M059J (cell line): ENCODE measurements at places on chromosomes 7 and 10. TPM values are rescaled to one million over a fixed set of nuclear protein-coding genes. Genes with fewer than 3 reads are reported as not detected.

- DNase-seq: no peak
Observed at GRCh38 chr10:62048470-62048869, 147.0 kb downstream of the ARID5B start.

GRCh38 chr7:141702047-141702567, at the start of gene DENND11:
DENND11 (minus strand) TSS chr7:141702166; CDS start chr7:141702153, 13 bp downstream.
- DNase-seq: peak; percentile 34

DNA sequence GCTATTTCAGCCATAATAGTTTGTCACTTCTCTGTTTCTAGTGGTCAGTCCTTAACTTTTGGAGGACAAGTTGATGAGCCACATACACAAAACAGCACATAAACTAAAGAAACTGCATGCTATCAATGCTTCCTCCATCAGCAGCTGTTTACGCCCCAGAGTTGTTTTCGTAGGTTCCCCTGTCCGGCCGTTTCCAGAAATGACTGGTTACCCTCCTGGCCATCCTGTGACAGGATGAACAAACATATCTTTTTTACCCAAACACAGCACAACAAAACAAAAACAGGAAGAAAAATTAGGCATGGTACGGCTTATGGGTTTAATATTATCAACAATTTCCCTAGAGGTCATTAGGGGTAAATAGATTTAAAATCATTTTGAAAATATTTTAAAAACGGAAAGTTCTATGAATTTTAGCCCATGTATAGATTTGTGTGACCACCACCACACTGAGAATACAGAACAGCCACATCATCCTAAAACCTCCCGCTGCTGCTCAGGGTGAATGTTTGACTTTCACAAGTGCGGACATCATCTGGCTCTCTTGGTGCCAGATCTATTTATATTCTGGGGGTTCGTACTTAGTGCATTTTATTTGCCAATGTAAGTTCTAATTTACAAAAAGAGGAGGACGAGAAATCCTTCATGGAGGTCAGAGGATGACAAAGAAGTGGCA, 74.8 kb downstream of the HIPK2 start:
- DNase-seq: no peak

- no peak for DNase-seq
Observed at GRCh38 chr10:72886621-72887020, 6.9 kb upstream of the OIT3 start.

- no peak for DNase-seq
Observed at GRCh38 chr7:78071491-78072200, 273.1 kb downstream of the PHTF2 start.

DNA sequence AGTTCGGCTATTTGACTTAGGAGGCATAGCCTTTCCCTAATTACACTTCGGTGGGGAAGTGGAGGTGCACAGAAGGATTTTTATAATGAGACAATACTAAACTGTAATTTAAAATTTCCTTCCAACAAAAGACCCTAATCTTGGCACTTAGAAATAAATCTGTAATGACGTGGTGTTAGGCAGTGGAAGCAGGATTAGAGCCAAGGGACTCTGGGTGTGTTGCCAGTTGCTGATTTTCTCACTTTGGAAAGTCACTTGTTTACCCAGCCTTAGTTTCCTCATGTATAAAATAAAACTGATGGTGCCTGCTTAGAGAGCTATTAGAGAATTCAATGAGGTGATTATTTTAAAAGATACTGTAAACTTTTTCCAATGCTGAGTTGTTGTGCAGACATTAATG, 287.2 kb downstream of the AUTS2 start:
- no peak for DNase-seq

DNA sequence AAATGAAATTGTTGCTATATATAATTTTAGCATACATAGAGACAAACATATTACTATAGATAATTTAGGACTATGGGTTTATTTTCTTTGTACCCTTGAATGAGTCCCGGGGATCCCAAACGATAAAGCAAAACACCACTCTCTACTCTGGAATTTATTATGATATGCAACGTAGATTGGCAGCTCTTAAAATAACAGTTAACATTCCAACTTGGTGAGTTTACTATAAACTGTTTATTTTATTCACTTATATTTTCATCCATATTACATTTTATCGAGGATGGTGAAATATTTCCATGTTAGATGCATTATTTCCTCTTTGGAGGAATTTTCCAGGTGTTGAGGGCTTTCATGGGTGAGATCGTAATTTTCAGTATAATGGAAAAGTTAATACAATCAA, 138.7 kb upstream of the DGKB start:
- peak; percentile 22 for DNase-seq

DNA sequence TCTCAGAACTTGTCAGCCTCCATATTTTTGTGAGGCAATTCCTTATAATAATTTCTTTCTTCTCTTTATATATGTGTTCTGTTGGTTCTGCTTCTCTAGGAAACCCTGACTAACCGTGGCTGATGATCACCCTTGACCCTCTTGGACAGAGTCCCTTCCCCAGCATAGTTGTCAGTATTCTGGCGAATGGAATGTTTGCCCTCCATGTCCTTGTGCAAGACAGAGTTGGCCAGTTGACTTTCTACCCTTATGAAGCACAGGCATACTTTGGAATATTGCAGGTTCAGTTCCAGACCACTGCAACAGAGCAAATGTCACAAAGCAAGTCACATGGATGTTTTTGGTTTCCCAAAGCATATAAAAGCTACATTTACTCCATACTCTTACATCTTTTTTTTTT, 297.7 kb upstream of the SHH start:
- DNase-seq: no peak

GRCh38 chr7:84664626-84665025, 470.0 kb upstream of the SEMA3A start:
- peak; percentile 15 for DNase-seq

DNA sequence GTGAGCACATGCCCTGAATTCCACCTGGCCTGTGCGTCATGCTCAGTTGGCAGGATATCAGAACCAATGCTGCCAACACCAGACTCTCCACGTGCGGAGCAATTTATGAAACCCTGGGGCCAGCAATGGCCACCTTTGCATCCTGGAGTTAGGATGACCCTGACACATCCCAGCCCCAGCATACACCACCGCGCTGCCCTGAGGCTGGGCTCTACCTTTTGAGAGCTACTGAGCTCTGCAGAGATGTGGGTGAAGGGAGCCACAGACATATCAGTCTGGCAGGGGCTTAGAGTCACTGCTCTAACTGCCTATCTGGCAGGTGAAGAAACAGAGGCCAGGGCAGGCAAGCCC, 41.9 kb downstream of the SYPL1 start:
- DNase-seq: peak; percentile 44

- no peak for DNase-seq
Observed at GRCh38 chr10:77788496-77789010, 138.0 kb downstream of the DLG5 start.

DNA sequence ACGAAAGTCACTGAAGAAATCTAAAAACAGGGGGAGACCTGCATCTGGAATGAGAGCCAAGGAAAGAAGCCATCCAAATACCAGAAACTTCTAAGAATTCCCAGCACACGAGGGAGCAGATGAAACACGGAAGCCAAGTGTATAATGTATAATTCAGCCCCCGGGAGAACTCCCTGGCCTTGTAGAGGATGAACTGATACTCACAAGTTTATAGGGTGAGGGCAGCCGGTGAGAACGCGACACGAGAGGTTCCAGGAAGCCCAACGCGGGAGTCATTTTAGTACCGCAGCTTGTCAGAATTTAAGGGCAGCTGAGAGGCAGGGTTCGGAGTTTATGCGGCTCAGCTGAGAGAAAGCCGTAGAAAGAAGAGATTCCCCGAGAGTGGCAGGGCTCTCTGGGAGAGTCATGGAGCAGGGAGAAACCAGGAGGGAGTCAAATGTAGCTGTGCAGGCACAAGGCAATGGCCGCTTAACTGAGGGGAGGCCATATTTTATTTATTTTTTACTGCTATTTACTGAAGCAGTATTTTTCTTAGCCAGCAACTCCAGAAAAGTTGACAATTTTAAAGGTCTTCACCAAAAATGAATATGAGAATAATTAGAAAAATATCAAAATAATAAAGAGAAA, 164.0 kb downstream of the NPSR1 start:
- DNase-seq: no peak

The HUS1 gene
- total RNA-seq: 7.5 and 19.4 TPM in 2 replicates

The LRRC18 gene
- not detected in 2 replicates for total RNA-seq

The TBXAS1 gene
- total RNA-seq: 5.3 and 7.8 TPM in 2 replicates

The PKD2L1 gene
- not detected in 2 replicates for total RNA-seq

The KIAA1549 gene
- total RNA-seq: 2.6 and 3.9 TPM in 2 replicates

The EGFR gene
- total RNA-seq: 28.7 and 51.4 TPM in 2 replicates
